Peyer's patch (tissue), 4 donors: ENCODE measurements at places on chromosomes 6 and 20. TPM values are rescaled to one million over a fixed set of nuclear protein-coding genes. Genes with fewer than 3 reads are reported as not detected.

- DNase-seq = no peak
Observed at GRCh38 chr20:45087097-45087790, 13.7 kb downstream of the KCNS1 start.

DNA sequence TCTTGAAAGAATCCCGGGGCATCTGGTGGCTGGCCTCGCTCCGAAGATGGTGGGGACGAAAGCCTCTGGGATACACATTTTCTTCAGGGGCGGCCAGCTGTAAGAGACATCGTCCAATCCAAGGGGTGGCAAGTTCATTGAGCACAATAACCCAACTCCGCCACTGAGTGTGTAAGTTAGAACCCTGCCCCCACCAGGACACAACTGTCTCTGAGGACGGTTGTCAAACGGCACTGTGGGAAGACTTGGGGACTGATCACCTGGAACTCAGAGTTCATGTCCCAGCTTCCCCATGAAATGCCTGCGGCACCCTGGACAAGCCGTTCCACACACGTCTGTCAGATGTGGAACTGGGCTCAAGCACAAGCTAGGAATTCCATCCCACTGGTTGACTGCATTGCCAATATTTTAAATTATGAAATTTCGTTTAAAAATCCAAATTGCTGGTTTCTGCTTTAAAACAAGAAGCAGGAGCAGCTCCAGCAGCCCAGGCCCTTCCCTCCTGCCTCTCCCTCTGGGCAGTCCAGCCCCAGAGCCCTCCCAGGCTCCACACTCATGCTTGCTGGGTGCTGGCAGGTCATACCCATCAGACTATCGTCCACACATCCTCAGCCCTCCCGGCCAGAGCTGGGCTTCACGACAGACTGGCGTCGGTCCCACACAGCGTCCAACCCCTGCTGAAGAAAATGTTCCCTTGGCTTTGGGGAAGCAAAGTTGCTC, 80.9 kb upstream of the AFDN start:
- peak; percentile 27 for DNase-seq

ILRUN gene
- 82.3 TPM for total RNA-seq

BPI gene
- not detected for total RNA-seq

ZNF133 gene
- 14.1 TPM for total RNA-seq

DNA sequence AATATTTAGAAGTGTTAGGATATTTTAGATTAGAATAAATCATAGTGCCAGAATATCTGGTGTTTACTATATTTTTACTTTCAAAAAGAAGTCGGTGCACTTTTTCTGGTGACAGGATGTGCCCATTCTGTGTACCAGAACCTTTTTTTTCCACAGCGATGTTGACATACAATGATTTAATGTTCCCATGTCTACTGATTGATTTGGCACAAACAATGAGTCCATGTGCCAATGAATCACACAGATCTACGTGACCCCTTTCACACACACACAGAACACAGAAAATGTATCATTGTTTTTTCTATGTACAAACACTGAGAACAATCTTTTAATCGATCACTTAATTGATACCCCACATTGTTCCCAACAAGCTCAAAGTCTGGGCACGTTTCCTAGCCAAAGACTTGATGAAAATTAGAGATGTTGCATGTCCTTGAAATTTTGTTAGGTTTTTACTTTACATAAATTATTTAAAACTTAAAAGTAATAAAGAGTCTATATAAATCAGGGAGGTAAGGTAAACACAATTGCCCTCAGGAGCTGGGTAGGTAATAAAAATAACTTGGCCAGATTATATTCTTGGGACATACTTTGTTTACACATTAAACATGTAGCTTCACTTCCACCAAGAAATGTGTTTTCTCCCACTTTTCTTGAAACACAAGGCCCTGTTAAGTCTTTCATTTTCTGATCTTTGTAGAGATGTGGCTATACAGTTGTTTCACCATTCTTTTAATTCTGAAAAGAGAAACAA, 36.4 kb upstream of the SOX4 start:
- no peak for DNase-seq

ZBP1 gene
- 14.0 TPM for total RNA-seq

CST1 gene
- total RNA-seq = not detected

DNA sequence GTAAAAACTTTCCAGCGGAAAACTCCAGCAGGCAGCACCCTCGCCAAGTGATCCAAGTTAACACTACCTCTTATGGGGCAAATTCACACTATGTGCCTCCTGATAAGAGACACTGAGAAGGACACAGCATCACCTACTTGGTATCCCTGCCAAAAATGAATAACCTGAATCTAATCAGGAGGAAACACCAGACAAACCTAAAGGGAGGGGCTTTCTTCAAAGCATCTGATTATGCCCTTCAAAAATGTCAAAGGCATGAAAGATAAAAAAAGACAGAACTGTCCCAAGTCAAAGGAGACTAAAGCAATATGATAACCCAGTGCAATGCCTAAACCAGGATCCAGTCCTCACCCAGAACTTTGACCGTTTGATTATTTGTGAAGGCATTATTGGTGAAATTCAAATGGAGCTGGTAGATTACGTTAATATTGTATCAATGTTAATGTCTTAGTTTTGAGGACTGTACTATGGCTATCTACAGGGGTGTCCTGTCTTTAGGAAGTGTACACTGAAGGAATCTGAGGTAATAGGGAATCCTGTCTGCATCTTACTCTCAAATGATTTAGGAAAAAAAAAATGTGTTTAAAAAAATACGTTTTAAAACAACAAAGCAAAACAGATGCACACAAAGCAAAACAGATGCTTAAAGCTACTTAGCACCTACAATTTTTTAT, 8.3 kb downstream of the TBC1D7 start:
- DNase-seq = no peak

GRM1 gene
- not detected for total RNA-seq

GRCh38 chr20:12594410-12595088, 414.2 kb upstream of the SPTLC3 start:
- DNase-seq = no peak

DNA sequence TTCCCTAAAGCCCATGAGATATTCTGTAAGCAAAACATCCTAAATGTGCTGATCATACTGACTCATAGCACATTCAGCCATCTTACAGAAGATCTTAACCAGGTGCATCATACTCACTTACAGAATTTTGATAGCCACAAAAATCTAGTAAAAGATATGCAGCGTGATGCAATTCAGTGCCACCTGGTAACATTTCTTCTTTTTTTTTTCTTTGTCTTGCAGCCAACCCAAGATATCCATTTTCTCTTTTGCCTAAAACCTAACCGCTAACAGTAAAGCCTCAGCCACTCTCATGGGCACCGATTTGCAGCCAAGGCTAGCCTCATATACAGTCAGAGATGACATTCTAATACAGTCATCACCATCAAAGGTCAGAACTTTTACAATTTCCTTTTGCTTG, 293.3 kb downstream of the HACE1 start:
- DNase-seq = no peak

GRCh38 chr6:113004470-113005270, 657.5 kb downstream of the RFPL4B start:
- no peak for DNase-seq

PPIL4 gene
- total RNA-seq = 20.1 TPM

- no peak for DNase-seq
Observed at GRCh38 chr6:13613029-13613594, 2.0 kb upstream of the NOL7 start.

FAM83C gene
- total RNA-seq = not detected

MPC1 gene
- 75.3 TPM for total RNA-seq

DNA sequence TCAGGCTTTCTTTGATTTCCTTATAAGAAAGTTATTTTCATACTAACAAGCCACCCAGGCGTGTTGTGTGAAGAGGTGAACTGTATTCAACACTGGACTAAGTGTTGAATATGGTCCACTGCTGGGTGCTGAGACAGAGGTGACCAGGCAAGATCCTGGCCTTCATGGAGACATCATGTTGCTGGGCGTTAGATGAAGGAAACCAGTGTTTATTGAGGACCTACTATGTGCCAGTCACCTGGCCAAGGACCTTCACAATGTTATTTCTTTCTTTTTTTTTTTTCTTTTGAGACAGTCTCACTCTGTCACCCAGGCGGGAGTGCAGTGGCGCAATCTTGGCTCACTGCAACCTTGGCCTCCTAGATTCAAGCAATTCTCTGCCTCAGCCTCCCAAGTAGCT, 1.9 kb upstream of the TREML1 start:
- no peak for DNase-seq

SLC22A16 gene
- not detected for total RNA-seq

- no peak for DNase-seq
Observed at GRCh38 chr6:38797391-38797790, 82.3 kb downstream of the DNAH8 start.

- no peak for DNase-seq
Observed at GRCh38 chr6:161414180-161414579, 140.3 kb upstream of the AGPAT4 start.

ARFGEF3 gene
- total RNA-seq = 11.6 TPM

- peak; percentile 62 for DNase-seq
Observed at GRCh38 chr6:25311331-25311840, 32.2 kb downstream of the CARMIL1 start.

SPEF1 gene
- not detected for total RNA-seq

- no peak for DNase-seq
Observed at GRCh38 chr20:2705931-2706645, 13.5 kb downstream of the EBF4 start.

AVP gene
- total RNA-seq = not detected

- no peak for DNase-seq
Observed at GRCh38 chr20:46037036-46037435, 8.0 kb downstream of the SLC12A5 start.

GRCh38 chr6:149225946-149226345, 91.6 kb upstream of the TAB2 start:
- no peak for DNase-seq

DNA sequence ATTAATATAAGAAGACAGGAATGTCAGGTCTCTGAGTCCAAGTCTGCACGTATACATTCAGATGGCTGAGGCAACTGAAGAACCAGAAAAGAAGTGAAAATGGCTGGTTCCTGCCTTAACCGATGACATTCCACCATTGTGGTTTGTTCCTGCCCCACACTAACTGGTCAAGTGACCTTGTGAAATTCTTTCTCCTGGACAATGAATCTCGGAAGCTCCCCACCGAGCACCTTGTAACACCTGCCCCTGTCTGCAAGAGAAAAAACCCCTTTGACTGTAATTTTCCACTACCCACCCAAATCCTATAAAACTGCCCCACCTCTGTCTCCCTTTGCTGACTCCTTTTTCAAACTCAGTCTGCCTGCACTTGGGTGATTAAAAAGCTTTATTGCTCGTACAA, 140.4 kb downstream of the SYNE1 start:
- no peak for DNase-seq

MAP3K5 gene
- 26.9 TPM for total RNA-seq

DEFB118 gene
- not detected for total RNA-seq

CCN6 gene
- not detected for total RNA-seq

DNA sequence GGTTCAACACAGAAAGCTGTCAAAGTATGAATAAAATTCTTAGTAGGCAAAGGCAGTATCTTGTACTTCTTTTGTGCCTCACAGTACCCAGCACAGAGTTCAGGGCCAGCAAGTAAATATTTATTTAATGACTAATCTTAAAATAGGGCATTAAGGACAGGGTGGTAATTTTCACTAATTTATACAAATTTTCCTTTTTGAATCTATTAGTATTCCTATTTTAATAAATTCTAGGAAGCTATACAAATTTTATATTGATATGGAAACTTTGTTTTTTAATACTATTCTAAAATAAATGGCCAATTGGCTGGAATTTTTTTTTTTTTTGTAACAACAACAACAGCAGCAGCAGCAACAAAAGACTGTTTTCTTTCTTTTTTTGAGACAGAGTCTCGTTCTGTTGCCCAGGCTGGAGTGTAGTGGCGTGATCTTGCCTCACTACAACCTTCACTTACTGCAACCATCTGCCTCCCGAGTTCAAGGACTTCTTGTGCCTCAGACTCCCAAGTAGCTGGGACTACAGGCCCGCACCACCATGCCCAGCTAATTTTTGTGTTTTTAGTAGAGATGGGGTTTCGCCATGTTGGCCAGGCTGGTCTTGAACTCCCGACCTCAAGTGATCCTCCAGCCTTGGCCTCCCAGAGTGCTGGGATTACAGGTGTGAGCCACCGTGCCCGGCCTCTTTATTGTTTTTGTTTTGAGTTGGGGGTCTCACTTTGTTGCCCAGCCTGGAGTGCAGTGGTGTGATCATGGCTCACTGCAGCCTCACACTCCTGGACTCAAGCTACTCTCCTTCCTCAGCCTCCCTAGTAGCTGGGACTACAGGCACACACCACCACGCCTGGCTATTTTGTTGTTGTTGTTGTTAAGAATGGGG, 85.2 kb downstream of the FKBP5 start:
- DNase-seq = no peak

- peak; percentile 47 for DNase-seq
Observed at GRCh38 chr6:132130626-132131298, 179.6 kb upstream of the CCN2 start.

GRCh38 chr20:48057251-48057650, 272.0 kb upstream of the SULF2 start:
- no peak for DNase-seq

- DNase-seq = no peak
Observed at GRCh38 chr20:4134355-4134834, 119.0 kb upstream of the RNF24 start.

DNA sequence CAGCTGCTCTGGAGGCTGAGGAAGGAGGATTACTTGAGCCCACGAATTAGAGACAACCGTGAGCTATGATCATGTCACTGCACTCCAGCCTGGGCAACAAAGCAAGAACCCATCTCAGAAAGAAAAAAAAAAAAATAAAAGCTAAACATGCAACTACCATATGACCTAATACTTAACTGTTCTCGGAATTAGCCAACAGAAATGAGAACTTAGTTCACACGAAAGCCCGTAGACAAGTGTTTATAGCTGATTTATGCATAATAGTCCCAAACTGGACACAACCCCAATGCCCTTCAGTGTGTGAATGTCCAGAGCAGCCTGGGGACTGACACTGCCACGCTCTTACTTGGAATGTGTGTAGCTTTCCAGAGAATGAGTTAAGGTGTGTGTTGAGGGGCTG, 211.5 kb upstream of the PROKR2 start:
- DNase-seq = no peak

IL17F gene
- not detected for total RNA-seq

DNA sequence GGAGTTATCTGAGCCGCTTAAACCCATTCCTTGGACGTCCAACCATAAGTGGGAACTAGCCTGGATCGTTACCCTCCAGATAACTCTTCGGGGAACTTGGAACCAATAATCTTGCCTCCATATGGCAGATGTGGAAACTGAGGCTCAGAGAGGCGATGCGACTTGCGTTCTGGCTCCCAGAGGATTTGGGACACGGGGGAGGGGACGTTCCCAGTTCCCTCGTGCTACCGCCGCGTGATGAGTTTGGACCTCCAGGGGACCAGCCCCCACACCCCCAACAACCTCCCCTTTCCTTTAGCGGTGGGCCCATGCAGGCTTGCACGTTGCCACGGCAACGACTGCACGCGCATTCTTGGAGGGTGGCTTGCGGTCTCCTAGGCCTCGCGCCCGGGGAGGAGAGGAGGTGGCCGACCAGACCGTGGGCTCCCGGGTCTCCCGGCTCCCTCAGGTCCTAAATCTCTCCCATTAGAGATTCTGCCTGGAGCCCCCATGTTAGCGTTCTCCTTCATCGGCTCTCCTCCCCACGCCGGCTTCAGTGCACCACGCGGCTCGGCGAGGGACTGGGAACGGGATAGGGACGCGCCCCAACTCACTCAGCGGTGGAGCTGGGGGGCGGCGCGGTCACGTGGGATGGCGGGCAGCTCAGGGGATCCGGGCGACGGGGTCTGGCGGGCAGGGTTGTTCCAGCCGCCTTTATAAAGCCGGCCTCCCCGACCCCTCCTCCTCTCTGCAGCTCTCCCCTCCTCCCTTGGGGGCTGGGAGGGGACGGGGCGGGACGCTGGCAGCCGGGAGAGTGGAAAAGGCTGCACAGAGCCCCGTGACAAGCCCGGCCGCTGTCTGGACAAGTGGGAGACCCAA, at the start of gene PLTP:
PLTP (minus strand) TSS at position 670 of the 858 bp plus-strand sequence. CDS start 703 bp downstream, outside the sequence.
- DNase-seq = peak; percentile 60
